ENCODE measurements at places on chromosomes 1 and 21. TPM values are rescaled to one million over a fixed set of nuclear protein-coding genes. Genes with fewer than 3 reads are reported as not detected.

- DNase-seq, result no peak
Measured at GRCh38 chr1:113027449-113027848, 45.5 kb upstream of the LRIG2 start.

DNA sequence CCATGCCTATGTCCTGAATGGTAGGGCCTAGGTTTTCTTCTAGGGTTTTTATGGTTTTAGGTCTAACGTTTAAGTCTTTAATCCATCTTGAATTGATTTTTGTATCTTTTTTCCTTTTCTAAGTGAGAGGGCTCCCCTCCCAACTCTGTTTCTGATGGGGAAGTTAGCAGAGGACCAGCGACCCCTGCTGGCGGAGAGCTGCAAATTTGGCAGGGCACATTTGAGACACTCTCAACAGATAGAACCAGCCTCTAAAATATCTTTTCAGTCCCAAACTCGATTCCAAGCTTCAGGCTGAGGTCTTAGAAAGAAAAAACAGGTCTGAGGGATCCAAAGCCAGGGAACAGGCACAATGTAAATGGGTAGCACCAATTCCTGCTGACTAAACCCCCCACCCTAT lies 32.5 kb downstream of the LRRC3 start:
- DNase-seq, result peak; percentile 33

The ZBTB7B gene
- 68.4 TPM for total RNA-seq

The S100A7A gene
- total RNA-seq, result not detected

DNA sequence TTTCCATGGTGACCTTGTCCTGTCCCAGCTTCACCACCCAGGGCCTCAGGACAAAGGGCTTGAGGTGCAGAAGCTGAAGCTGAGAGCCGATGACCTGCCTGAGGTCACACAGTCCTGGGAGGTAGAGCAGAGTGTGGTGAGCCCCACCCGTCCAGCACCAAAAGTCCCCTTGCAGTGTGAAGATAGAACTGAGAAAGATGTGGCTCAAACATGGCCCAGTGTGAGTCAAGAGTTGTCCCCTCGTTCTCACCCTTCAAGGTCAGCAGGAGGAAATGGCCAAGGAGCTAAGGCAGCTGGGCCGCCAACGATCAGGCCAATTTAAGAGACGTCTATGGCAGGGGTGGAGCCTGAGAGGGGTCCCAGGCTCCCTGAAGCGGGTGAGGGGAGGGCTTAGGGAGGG lies 157.5 kb upstream of the KLHDC7A start:
- no peak for DNase-seq

The DENND2D gene
- 128 TPM for total RNA-seq

DNA sequence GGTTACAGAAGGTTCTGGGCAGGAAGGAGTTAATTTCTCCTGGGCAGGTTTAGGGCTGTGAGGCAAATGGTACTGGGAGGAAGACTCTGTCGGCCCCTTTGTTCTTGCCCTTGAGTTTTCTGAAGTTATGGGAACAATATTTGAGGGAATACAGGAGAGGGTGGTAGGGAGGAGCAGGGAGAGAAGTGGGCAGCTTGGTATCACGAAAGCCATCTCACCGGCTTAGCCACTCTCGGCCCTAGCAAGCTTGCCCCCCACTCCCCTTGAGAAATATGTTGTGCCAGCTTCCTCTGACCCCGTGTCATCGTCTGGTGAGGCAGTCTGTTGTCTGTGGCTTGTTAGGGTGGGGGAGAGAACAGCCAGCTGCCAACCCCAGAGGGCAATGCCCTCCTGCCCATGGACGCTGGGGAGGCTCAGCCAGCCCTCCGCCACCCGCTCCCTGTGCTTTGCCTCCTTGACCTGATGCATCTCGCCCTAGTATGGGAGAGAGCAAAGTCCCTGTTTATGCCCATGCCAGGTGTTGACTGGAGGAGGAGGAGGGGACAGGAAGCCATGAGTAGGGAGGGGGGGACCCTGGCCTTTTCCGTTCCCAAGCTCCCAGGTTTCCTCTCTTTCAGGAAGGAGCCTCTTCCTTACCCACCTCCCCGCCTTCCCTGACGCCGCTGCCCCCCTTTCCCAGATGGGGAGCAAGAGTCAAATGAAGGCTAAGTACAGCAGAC lies 1.2 kb downstream of the EFNA1 start:
- peak; percentile 14 for DNase-seq

The OR2T33 gene
- not detected for total RNA-seq

- DNase-seq, result no peak
Measured at GRCh38 chr1:186535388-186536133, 74.6 kb upstream of the PDC start.

- no peak for DNase-seq
Measured at GRCh38 chr1:244046907-244047611, 4.0 kb upstream of the ZBTB18 start.

DNA sequence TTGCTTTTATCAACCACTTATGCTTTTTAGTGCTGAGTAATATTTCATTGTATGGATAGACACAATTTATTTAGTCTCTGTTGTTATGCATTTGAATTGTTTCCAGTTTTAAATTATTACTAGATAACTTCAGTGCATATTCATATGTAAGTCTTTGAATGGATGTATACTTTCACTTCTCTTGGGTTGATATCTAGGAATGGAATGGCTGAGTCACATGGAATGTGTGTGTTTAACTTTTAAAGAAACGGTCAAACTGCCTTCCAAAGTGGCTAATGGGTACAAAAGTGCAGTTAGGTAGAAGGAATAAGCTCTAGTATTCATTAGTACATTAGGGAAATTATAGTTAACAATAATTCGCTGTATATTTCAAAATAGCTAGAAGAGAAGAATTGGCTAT lies 82.4 kb downstream of the NPHS2 start:
- DNase-seq, result no peak

All from T-cell (primary cell).